ENCODE measurements at places on chromosomes 12 and 14.

- DNase-seq = no peak
Measured at GRCh38 chr12:45260104-45260815, 44.4 kb downstream of the ANO6 start.

DNA sequence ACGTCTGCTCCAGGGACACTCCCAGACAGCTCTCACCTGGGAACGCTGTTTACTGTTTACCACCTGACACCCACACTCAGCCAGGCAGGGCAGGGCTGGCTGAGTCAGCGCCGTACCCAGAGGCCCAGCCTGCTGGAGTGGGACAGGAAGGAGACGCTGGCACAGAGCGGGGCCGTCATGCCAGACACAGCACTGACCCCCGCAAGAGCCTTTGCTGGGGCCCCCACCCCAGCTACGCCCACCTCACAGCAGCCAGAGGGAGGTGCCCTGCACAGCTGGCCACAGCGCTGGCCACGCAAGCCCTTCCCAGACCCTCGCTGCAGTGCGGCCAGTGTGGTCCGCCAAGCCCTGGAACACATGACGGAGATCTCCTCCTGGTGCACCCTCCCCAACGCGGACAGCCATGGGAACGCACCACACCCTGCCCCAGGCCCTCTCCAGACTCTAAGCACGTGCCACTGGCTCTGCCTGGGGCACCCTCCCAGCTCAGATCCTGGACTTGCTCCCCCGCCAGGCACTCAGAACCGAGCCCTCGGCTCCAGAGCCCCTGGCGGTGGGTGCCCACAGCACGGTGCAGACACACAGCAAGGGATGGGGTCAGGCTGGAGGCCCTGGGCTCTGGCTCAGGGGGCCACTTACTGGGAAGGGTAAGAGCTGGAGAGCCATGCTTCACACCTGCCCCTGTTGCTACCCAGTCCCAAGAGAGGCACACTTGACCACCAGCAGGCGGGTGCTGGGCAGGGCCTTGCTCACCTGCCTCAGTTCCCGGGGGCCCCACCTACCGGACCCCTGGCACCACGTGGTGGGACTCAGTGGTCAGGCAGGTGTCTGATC is 5.7 kb downstream of the AHNAK2 start:
- peak; percentile 57 for DNase-seq

DNA sequence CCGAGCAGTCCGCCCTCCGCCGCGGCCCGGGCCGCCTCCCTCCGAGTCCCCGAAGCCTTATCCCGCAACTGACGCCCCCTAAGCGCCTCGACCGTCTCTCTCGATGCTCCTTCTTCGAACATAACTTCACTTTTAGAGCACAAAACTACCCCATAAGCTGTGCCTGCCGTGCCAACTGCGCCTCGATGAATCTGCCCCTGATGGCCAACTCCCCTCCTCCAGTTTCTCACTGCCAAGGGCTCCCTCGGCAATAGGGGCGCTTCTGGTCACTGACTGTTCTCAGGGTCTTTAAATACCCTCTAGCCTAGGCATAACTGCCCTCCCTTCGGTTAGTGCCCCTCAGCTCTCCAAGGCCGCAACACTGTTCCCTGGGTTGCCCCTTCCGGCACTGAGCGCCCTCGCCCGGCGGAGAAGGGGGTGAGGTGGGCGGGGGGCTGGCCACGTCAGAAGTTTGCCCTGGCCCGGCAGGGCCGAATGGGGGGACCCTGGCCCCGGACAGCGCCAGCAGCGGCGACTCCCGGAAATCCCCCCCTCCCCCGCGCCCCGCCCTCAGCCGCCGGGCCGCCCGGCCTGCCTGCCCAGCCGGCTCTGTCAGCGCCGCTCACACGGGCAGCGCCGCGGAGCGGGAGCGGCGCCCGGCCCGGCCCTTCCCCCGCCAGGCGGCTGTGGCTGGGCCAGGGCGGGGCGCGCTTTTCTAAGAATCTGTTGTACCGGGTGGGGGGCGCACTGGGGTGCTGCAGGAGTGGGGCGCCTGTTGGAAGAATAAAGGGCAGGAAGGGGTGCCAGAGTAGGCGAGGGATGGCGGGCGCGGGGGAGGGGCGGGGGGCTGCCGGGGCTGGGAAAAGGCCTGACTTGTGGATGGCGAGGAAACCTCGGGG is 10.6 kb downstream of the RARG start:
- no peak for DNase-seq

DNA sequence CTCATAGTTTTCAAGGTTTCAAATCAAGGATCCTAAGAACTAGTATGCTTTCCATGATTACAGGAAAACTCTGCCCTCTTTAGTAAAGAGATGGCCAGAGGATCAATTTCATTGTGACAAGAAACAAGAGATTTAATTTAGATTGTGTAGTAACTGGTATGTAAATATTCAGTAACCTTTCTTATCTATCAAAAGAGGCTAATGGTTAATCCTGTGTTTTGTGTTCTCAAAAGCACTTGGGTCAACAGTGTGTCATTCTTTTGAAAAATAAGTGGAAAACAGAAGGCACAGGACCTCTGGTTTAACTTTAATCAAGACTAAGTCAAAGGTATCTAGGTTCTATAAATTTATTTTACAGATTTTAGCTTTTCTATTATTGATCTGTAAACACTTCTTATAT is 56.6 kb upstream of the ERGIC2 start:
- DNase-seq = no peak

- DNase-seq = no peak
Measured at GRCh38 chr14:95981965-95982364, 57.2 kb upstream of the C14orf132 start.

DNA sequence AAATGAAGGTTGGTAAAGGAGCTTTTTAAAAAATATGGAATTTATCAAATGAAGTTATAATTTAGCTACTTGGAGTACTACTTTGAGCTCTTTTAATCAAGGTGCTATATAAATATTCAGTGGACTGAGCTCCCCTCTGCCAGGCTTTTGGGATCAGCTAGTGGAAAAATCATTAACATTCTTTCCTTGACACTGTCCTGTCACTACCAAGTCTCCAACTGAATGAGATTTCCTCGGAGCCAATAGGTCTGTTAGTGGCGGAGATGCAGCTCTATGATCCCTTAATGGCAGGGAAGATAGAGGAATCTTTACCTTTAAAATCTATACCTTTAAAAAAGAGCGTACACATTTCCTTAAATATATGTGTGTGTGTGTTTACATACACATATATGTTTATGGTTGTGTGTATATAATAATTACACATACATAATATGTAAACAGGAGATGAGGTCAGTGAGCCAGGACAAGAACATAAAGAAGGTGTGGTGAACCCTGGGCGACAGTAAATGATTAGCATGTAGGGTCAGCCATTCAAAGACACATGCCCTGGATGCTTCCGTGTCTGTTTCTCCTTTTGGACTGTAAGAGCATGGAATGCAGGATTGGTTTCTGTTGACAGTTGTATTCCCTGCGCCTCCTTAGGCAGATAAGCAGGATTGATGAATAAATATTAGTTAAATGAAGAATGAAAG is 47.7 kb upstream of the ATP2A2 start:
- no peak for DNase-seq

DNA sequence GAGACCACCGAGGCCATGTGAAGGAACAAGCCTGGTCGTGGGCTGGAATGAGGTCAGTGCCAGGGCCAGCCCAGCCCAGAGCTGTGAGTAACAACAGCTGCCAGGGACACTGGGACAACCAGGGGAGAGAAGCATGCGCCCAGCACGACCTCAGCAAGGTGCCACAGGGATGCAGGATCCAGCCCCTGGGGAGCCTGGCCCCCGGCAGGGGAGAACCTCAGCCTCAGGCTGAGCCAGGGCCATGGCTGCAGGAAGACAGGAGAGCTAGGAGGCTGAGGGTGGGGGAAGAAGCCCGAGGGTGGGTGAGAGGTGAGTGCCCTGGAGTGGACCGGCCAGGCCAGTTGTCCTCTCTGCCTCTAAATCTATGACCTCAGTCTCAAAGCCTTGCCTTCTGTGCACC is 62.6 kb downstream of the BCL11B start:
- DNase-seq = no peak

GRCh38 chr14:71203306-71203705 is 296.0 kb downstream of the PCNX1 start:
- DNase-seq = no peak

DNA sequence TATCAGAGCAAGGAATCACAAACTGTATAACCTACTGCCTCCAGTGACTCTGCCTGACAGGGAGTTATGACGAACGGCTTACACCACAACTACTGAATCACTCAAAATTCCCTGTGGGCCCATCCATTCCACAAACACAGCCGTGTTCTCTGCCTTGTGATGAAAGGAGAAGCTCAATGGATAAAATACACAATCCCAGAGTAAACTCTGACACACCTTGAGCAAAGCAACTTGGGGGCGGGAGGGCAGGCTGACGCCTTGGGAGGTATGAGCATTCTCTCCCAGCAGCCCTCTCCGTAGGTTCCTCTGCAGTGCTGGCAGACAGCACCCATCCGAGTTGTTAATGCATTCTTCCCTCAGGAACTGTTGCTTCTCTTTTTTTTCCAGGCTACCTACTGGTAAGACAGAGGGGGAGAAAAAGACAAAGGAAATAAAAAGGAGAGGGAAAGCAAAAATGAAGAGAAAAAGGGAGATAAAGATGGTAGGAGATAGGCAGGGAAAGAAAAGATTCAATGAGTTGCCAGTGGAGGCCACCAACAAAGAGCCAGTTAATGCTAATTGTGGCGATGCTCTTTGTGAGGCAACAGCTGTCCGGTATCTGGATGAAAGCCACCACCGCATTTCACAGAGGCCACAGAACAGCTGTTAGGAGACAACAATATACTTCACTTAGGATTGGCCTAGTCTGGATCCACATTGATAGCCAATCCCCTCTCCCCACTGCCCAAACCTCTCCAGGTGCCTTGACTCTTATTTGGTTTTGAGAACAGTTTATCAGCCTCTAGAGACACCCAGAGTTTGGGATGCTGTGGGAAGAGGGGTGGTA is 4.7 kb upstream of the DIO2 start:
- DNase-seq = no peak

DNA sequence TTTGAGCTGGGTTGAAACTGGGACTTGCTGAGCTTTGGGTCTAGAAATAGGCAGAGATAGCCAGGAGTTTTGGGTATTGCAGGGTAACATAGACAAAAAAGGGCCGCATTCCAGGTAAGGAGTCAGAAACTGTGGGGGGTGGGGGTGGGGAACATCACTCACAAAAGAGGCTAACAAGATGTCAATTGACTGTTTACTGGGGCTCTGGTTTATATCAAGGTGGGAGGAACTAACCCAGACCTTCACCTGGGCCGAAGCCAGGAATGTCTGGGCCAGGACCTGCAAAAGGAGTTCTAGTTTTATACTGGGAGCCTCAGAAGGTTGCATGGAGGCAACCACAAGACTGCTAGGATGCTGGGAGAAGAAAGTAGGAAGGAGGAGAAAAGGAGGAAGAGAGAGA is 154.4 kb downstream of the EMP1 start:
- DNase-seq = no peak

GRCh38 chr12:111761099-111761498 is 5.6 kb upstream of the ALDH2 start:
- no peak for DNase-seq

DNA sequence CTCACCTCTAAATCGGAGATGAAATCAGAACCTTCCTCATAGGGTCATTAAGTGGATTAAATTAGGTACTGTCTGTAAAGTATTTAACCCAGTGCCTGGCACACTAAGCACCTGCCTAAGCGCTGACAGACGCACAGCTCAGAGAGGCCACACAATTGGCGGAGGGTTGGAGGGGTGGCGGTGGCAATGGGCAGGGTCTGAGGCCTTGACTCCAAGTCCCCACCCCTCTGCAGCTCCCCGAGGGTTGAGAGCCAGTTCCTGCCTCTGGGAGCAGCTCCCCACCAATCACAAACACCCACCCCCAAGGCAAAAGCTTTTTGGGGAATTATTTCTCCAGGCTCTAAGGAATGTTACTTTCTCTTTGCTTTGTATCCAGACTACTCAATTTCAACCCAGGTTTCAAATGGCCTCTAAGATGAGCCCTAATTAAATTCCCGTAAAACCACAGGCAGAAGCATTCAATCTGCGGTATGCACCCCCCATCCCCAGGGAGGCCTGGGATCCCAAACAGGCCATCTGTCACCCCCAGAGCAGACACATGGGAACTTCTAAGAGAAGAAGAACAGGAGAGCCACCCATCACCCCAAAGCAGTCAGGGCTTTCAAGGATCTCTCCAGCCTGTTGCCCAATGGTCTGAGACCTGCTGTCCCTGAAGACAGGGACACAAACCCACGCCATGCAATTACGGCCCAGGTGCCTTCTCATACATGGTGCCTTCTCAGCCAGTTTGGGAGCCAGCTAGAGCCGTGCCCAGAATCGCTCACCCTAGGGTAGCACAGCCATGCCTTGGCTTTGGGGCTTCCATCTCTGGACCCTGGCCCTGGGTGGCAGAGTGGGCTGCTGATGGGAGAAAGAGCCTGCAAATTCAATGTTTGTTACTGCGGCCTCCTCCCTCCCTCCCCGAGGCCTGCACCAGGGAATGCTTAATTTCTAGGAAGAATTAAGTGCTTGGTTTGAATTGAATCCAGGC is 66.1 kb downstream of the CHGA start:
- DNase-seq = no peak

DNA sequence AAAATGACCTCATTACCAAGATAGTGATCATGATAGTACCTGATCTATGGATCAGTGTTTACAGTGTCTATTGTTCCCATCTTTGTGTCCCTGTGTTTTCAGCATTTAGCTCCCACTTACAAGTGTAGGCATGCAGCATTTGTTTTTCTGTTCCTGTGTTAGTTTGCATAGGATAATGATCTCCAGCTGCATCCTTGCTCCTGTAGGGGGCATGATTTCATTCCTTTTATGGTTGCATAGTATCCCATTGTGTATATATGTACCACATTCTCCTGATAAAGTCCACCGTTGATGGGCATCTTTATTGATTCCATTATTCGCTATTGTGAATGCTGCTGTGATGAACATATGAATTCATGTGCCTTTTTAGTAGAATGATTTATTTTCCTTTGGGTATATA is 215.4 kb upstream of the NAV3 start:
- DNase-seq = no peak

- DNase-seq = no peak
Measured at GRCh38 chr14:104665657-104666522, 23.5 kb upstream of the INF2 start.

DNA sequence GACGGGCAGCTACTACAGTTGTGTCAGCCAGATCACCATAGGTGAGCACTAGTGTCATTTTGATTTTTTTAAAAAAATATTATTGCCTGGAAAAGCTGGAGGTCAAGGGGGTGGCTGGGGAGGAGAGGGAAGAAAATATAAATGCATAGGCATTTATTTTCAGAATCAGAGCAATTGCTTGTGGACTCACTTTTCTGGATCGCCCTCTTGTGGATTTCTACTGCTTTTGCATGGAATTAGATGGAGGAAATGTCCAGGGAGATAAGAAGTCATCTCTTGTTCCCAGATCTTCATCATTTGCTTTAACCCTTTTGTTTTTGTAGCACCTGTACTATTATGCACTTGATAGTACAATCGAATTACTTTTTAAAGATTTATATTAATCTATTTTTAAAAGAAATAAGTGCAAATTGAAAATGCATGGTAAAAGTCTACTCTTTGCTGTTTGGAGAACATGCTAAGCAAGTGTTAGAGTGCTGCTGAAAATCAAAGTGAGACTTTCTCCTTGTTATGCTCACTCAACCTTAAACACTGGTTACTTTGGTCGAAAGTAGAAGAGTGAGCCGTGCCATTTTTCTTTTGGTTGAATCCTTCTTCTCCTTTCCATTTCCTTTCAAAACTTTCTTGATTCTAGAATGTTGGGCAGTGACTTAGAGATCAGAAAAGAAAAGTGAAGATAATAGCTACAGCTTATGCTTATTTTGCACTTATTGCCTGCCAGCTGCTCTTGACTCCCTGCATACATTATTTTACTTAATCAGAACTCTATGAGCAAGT is 60.6 kb upstream of the ANO4 start:
- DNase-seq = peak; percentile 37

GRCh38 chr12:117142094-117142493 is 42.9 kb upstream of the TESC start:
- DNase-seq = no peak

- DNase-seq = no peak
Measured at GRCh38 chr14:38469156-38469555, 213.3 kb upstream of the CLEC14A start.
